Renal cortex interstitium (tissue), 15 donors: ENCODE measurements at places on chromosomes 5 and 9. TPM values are rescaled to one million over a fixed set of nuclear protein-coding genes. Genes with fewer than 3 reads are reported as not detected.

RNF208 gene
- 13.3 TPM for polyA plus RNA-seq

CYLC2 gene
- polyA plus RNA-seq: not detected

KLHL3 gene
- 13.7 TPM for polyA plus RNA-seq

TPPP gene
- 3.5 TPM for polyA plus RNA-seq

DNA sequence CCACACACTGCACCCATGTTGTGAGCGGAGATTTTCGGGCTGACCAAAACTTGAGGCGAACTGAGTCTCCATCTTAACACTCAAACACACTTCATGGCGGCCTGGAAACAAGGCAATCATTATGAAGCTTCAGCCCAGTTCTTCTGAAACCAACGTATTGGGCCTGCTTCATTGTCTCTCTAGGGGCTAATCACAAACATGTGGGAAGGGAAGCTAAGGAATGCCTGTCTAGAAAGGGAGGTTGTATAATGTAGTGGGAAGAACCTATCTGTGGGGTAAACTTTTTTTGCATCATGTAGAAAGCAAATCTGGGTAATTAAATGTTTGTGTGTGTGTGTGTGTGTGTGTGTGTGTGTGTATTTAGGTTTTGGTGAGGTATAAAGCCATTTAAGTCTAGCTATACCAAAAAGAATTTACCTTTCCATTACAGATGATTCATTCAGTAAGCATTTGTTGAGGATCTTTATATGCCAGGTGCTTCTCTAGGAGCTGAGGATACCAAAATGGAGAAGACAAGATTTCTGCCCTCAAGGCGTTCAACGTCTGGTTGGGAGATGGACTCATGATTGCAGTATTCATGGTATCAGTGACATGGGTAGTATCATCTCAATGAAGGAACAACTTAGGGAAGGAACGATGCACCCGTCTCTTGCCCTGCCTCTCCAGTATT lies 29.4 kb downstream of the SLC1A3 start:
- no peak for DNase-seq

SLC45A2 gene
- 0.54 TPM for polyA plus RNA-seq

GRCh38 chr9:73038089-73038509 lies 85.2 kb upstream of the ALDH1A1 start:
- DNase-seq: no peak

- no peak for DNase-seq
Measured at GRCh38 chr9:107127608-107128007, 155.5 kb upstream of the RAD23B start.

DNA sequence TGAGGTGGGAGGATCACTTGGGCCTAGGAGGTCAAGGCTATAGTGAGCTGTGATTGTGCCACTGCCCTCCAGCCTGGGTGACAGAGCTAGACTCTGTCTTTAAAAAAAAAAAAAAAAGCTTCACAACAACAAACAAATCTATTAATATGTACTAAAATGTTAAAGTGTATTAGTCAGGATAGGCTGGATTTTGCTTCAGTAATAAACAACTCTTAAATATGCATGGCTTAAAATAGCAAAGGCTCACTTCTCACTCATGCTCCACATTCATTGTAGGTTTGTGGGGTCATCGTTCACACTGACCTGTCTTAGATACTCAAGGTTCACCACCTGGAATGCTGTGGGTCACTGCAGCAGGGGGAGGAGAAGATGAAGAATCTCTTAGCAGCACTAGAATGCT lies 33.8 kb upstream of the COL15A1 start:
- DNase-seq: no peak
